ENCODE measurements at places on chromosomes 4 and X.

DNA sequence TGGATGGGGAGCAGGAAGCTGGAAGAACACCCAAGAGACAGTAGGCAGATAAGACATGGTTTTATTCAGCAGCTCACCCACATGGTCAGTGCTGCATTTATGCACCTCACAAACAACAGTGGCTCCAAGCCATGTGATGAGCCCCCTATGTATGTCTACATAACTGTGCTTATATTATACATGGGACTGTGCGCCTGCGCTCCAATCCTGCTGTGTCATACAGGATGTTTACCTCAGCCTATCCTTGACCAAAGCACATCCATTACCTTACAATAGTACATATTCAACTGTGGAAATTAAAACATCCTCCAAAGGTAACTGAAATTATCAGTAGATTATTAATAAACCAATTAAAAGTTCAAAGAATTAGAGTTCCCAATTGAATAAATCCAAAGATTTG lies 44.1 kb upstream of the SGMS2 start:
- DNase-seq = no peak

DNA sequence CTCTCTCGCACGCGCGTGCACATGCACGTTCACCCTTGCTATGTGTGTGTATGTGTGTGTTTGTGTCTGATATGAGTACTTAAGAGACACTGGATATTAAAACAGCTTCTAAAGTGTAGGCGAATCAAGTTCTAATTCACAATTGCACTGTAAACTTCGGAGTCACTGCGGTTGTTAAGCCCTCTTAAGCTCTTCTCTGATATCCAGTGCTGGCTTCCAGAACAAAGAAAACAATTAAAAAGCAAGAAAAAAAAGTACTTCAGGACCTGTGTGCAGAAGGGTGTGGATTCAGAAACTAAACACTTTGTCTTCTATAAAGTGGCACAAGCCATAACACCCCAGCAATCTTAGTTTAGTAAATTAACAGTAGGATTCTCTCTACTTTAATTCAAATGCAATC lies 300.2 kb downstream of the PCDH7 start:
- DNase-seq = no peak

GRCh38 chrX:115399306-115399705 lies 109.8 kb downstream of the LUZP4 start:
- no peak for DNase-seq

DNA sequence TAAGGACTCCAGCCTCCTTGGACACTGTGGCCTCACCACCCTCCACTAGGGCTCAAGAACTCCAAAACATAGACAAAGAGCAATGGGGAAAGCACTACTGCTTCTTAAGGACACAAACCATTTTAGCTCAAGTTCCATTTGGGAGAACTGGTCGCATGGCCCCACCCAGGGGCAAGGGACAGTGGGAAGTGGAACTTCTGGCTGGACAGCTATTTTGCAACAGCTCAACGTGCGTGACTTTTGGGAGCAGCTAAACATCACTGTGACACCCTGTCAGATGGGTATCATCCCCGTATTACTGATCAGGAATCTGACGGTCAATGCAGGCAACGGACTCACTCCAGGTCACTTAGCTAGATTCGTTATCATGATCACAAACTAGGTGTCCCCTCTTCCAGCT lies 9.0 kb upstream of the GLOD5 start:
- DNase-seq = no peak

DNA sequence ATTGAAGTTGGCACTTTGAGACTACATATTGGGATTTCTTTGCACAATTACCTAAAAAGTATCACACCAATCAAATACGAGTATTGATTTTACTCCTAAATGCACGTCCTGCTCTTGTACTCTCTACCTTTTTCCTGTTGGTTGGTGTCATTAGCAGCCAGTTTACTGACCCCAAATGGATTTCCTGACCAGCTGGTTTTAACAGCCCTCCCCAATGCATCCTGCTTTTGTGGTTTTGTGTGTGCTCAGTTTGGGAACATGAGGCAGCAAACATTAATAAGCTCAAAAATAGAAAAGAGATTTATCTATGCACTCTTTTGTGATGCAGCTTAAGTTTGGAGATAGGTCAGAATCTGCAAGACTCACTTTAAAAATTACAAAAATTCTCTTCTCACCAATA lies 230.3 kb downstream of the MAPK10 start:
- DNase-seq = no peak

GRCh38 chrX:47973235-47973634 lies 30.6 kb downstream of the ZNF182 start:
- DNase-seq = no peak

DNA sequence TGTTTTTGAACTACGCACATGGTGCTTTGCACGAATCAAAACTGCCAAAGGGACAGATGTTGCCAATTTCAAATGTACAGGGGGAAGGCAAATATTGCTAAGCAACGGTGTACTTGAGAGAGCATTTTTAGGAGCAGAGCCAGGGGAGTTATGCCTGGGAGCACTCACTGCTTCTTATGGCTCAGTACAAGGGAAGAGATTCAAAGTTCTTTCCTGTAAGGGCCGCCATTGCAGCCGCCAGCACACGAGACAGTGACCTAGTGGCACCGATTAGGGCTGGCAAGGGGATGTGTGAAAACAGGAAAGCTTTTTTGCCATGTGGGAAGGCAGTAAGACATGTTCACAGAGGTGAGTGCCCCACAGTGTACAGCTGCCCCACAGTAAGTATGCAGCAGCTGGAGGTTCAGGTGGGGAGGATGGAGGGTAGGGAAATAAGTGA lies 133.8 kb downstream of the AFF1 start:
- no peak for DNase-seq

GRCh38 chr4:119110121-119110520 lies 25.5 kb upstream of the MYOZ2 start:
- no peak for DNase-seq

- DNase-seq = no peak
Observed at GRCh38 chr4:2241003-2241402, 918 bp downstream of the HAUS3 start.

DNA sequence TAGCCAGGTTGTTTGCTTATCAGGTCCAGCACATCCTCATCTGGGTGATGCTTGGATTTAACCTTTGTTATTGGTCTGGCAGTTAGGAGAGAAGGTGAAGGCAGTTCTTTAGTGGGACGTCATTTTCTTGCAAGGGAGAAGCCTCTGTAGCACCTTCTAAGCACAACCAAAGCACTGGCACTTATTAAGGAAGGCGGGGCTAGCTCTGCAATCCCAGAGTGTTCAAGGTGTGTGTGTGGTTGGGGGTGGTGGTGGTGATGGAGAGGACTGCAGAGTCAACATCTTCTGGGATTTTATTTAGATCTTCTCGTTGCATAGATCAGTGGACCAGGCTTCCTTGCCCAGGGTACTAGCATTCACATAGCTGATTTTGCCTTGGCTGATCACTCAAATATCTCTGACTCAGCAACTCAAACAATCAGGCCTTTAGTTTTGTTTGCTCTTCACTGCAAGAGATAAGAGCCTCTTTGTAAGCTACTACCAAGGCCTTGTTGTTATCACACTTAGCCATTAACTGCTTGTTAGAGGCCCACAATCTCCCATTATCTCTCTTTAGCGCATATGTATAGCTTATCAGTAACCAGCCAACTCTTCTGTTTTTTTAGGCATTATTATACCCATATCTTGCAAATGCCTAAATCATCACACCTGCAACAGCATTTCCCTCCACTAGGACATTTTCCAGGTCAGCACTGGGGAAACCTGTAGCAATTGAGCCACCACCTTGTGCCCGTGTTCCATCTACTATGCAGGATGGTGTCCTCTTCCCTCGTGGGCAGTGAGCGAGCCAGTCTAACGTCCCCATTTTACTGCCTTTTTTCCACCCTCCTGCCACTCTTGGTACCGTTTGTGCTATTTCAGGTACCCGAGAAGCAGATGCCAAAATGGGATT lies 36.5 kb upstream of the LINC00632 start:
- DNase-seq = no peak

GRCh38 chrX:22012931-22013330 lies 19.2 kb upstream of the PHEX start:
- no peak for DNase-seq

DNA sequence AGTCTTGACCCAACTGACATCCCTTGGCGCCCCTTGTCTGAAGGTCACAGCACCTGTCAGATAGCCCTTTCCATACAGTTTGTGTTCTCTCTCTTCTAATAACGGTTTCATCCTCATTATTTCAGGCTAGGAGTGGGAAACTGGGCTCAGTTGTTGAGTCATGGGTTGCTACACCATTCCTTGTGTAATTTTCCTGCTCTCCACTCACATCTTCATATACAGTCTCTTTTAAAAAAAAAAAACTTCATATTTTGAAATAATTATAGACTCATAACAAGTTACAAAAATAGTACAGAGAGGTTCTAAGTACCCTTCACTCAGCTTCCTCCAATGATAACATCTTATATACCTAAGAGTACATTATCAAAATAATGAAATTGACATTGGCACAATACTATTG lies 60.2 kb upstream of the GRPR start:
- no peak for DNase-seq

DNA sequence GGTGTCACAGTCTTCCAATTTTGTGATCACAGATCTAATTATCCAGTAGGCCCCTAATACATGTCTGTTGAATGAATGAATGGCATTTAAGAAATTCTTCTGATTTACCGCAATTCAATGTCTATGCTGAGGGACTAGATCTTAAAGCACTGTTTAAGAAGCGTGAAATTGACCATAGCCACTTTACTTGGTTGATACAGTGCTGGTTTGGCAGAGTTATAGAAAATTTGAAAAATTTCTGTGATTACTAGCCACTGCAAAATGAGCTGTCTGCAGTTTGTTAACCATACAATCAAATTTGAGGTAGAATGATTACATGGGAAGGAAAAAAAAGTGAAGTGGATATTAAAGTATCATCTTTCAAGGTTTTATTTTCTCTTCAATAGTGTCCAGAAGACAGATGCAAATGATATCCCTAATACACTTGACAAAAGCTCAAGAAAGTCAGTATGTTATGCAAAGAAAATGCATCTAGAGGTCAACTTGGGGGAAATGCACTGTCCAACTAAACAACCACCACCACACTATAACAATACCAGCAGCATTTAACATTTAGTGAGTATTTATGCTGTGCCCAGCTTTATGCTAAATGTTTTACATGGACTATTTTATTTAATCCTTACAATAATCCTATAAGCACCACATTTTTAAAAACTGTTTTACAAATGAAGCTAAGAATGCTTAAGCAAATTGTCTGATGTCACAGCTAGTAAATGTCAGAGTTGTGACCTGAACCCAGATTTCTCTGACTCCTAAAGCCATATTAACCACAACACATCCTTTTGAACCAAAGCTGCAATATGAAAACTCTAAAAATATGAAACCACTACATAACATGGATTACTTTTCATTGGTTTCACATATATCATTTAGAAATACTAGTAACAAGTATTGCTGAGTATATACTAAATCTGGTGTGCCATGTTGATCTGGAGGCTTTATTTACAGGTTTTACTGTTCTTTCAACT lies 217.9 kb upstream of the MAB21L2 start:
- DNase-seq = no peak

DNA sequence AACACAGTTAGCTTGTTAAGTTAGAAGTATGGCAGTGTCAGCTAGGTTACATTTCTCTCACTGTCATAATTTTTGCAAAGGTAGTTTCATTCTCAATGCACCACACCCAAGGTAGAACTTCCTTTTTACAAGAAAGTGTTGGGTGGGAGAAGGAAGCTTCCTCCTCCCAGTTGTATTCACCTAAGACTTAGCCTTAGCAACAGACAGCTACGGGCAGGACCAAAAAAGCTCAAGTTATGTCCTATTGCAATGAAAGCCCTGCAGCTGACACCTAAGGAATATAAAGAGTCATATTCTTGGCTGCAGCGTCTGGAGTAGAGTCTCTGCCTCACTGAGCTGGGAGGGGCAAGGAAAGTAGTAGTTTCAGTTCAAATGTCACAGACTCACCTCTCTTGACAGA lies 25.1 kb upstream of the PRDM8 start:
- no peak for DNase-seq

- DNase-seq = no peak
Observed at GRCh38 chr4:167918077-167918476, 174.3 kb upstream of the ANXA10 start.

GRCh38 chr4:7381221-7381889 lies 53.4 kb downstream of the PSAPL1 start:
- no peak for DNase-seq

GRCh38 chrX:13702111-13702789 lies 13.3 kb downstream of the RAB9A start:
- DNase-seq = no peak

DNA sequence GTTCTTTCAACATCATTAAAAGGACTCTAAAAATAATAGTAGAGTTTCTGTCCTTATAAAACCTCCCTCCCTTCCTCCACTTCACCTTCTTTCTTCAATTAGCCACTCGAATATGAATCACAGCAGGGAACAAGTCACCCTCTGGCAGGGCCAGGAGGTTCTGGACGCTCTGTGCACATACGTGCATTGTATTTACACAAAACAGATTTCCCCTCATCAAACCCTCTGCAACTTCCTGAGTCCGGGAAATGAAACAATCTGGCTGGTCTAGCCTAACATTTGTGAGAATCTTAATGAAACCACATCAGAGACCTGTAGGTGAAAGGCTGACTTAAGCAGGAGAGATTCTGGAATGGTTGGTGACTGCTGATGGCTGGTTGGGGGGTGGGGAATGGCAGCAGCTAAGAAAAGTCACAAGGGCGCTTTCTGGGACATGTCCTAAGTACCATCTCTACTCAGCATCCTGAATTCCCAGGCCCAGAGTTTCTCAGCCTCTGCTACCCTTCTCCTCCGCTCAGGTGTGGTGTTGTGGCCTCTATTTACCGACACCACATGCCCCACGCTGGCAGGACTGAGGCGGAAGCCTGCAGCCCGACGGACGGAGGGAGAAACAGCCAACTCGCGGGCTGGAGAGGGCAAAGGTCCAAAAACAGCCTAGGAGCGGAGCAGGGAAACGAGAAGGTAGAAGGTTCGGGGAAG lies 1.0 kb downstream of the ZDHHC9 start:
- DNase-seq = no peak

GRCh38 chr4:132548463-132548862 lies 600.6 kb upstream of the PCDH10 start:
- no peak for DNase-seq

DNA sequence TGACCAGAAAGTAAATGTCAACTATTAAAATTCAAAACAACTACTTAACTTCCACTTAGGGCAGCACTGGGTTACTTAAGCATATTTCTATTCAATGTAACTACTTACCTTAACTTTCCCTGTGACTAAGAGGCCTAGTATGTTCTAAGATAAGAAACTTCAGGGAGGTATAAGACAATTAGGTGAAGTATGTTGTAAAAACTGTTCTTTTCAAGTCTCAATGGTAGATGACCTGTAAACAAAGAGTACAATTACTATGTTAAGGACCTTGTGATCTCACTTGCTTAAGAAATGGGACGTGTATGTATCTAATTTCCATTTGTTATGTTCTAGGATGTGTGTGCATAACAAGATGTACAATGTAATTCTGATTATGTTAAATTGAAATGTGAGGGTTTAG lies 960.5 kb downstream of the CCSER1 start:
- no peak for DNase-seq

DNA sequence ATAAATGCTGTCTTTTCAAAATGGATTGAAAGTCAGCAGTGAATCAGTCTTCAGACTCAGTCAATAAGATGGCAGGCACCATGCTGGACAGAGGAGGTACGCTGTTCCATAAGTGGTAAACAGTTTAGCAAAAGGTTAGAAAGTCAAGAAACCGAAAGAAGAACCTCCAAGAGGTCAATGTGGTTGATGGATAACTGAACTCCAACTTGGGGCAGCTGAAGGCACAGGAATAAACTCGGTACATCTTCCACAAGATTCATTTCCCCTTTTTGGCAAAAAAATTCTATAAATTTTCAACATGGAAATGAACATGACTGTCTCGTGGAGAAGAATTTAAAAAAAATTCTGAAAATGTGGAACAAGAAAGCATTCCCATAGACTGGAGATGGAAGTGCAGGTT lies 18.4 kb upstream of the SEL1L3 start:
- DNase-seq = no peak

GRCh38 chr4:99949034-99949998 lies 759 bp downstream of the H2AZ1 start:
- peak; percentile 89 for DNase-seq
